ENCODE measurements at places on chromosomes 5 and 9.

DNA sequence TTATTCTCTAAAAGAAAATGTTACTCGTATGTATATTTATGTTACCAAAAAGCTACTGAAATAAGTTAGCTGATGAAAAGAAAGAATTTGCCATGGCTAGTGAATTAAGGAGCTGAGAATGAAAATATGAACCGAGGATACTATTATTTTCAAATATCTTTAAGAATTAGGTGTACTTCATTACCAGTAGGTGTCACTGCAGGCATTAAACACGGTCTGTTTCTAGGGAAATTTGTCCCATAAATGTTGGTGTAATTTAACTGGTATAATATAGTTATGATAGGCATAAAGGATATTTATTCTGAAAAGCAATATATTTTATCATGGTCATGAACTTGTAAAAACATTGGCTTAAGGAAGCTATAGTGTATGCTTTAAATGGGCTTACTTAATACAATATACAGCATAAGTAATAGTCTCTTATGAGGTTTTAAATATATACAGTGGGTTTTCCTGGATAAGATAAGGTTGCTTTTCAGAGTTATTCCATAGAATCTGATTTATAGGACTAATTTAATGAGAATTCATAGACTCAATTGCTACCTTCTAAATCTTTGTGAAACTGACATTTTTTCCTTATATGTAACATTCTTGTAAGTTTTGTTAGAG, 72.4 kb upstream of the MPDZ start:
- DNase-seq, result no peak

DNA sequence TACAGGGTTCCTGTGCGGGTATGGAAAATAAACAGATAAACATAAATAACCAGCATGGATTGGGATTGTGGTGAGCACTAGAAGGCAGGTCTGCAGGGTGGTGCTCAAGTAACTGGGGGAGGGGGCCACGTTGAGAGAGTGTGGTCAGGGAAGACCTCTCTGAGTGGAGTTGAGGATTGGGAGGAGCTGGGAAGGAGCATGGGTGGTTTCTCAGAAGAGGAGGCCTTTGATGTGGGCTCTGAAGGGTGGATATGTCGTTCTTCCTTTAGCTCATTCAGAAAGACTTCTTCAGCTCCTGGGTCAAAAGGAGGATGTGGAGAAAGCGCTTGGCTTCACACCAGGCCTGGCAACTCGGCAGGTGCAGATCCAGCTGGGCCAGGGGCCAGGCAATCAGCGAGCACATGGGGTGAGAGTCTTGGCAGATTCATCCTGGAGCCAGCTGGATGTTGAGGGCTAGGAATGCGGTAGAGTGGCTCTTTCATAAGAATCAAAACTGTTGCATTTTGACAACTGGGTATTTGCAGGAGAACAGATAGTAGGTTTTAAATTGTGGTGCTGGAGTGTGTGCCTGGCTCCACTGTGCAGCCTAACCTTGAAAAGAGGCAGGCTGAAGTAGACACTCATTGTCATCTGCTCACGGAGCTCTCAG, 71.7 kb downstream of the PCSK5 start:
- no peak for DNase-seq

GRCh38 chr9:98369896-98370295, 114.4 kb upstream of the TBC1D2 start:
- DNase-seq, result no peak

GRCh38 chr9:29514862-29515261, 1941.6 kb upstream of the C9orf72 start:
- DNase-seq, result no peak

GRCh38 chr5:174234388-174234787, 188.9 kb downstream of the NSG2 start:
- DNase-seq, result no peak

GRCh38 chr5:72510610-72511181, 3.5 kb upstream of the ZNF366 start:
- no peak for DNase-seq

DNA sequence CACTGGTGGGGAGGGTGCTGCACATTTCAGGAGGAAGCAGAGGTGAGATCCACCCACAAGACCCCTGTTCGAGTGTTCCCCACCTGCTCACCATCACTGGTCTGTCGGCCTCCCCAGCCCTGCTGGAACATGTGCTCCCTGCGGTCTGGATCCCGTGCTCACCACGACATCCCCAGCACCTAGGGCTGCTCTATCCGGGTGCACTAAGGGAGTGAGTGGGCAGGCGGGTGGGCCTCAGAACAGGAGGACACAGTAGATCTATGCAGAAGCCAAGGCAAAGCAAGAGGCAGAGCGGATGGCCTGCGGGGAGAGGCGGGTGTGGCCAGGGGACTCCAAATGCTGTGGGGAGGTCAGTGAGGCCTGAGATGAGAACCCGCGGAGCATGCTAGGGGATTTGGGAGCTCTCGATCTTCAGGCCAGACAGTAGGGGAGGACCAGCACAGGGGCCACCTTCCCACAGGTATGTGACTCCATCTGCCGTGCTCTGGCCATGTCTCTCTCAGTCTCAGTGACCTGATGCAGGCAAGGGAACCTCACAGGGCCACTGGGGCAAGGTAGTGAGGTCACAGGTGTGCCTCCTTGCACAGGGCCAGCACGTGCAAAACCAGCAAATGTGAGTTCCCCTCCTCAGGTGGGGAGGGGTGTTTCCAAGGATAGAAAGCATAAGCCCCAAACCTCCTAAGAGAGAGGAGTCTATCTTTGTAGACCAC, 134.2 kb downstream of the ZNF354C start:
- no peak for DNase-seq

- peak; percentile 83 for DNase-seq
These were observed 136.9 kb upstream of the FBN2 start for GRCh38 chr5:128674837-128675446.

- no peak for DNase-seq
These were observed 661.8 kb upstream of the RGMB start for GRCh38 chr5:98111686-98112085.

- DNase-seq, result no peak
These were observed 68.8 kb upstream of the ABL1 start for GRCh38 chr9:130766021-130766926.

DNA sequence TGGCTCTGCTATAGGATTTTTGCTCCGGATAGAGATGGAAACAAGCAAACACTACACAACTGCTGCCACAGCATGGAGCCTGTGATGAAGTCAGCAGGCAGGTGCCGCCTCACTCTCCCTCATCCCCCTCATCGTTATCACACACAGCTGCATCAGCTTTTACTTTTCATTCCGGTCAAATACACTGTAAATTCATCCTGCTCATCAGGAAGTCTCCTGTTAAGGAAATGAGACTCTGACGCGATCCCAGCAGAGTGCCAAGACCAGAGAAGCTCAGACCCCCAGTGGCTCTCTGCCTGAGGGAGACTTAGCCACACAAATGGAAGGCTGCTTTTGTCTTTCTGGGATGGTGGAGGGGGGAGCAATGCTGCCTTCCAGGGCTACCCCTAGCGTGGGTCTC, 270.2 kb downstream of the ELAVL2 start:
- DNase-seq, result peak; percentile 27

DNA sequence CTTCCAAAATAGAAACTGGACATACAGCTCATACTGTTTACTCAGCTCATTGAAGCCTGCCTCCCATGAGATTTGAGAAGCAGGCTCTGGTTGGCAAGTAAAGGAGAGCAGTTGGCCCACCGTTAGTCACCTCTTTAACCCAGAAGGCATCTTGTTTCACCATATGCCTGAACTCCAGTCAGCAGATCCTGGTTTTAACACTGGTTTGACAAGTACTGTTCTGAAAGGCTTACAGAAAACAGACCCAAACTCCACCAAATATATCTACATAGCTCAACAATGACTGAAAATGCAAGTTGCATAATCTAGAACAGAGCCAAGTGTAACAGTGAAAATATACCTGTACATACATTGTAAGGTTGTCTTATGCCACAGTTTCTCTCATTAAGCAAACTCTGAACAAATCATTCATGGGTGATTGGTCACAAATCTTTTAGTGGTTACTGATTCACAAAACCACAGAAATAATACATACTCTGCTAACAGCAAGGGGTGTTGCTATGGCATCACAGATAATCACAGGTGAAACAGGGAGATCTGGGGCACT, 198.8 kb downstream of the BNC2 start:
- no peak for DNase-seq

All from H1 (cell line).